ENCODE measurements at places on chromosomes 1 and 21.

DNA sequence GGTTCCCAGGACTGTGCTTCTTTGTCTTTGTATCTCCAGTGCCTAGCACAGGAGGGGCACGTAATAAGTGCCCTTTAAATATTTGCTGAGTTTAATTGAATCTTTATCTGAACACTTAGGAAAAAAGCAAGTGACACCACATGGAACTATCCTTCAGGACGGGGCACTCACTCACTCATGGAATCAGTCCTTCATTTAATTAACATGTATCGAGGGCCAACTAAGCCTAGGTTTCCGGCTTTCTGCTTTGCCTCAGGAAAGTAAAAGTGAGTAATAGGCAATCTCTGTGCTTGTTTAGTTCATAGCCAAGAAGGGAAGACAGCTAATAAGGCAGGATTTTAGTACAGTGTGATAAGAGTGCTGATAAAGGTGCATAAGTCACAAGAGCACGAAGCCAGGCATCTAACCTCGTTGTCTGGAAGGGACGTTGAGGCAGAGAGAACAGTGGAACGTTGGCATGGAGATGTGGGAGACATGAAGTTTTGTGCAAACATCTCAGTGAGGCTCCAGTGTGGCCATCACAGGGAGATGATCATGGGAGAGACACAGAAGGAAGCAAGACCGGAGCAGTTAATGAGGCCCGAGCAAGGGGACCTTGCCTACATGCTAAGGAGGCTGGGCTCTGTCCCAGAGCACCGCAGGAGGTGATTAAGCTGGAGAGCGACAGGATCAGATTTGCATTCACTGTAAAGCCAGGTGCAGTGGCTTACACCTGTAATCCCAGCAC lies 54.1 kb upstream of the TRIM67 start:
- no peak for DNase-seq

DNA sequence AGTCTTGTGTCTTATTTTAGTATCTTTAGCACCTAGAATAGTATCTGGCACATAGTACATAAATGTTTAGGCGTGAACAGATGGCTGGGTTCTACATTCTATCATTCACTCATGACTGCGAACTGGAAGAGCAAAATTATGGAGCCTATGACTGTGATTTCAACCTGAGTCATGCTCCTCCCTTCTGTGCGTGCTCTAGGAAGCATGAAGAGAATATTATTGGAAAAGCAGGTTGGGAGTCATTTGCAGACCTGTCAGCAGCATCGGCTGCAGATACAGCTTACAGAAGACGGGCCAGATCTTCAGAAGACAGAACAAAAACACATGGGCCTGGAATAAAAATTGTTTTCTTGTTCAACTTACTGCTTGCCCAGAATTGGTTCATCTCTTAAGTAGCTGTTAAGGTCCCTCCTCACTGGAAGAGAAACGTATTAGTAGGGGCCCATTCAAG lies 344.0 kb upstream of the USP24 start:
- no peak for DNase-seq

DNA sequence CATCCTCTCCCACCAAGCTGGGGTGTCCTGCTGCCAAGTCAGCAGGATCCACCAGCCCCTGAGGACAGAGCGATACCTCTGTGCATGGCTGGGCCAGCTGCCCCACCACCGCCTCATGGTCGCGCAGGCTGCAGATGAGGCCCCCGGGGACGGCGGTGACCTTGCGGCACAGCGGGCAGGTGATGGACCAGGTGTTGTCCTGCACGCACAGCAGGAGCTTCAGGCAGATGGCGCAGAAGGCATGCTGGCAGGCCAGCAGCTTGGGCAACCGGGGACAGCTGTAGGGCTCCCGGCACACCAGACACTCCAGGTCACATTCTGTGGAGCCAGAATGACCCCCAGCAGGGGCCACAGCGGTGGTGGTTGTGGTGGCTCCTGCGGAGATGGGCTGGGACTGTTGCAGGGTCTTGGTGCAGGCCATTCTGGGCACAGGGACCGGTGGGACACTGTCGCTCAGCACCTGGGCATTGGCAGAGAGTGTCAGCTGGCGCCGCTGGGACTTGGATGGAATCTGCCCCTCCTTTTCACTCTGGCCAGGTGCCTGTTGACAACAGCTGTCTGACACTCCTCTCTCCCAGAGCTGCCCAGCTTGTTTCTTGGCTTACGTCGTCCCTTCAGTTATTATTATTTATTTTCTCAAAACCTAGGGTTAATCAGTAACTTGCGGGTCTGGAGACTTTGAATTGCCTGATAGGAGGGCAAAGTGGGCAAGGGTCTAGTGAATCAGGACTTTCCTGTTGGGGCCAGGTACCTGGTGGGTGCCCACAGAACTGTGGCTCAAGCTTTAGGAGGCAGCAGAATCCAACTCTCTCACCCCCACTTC lies at the start of gene RNF186:
Gene RNF186 (minus strand): TSS at position 603 of the 823 bp plus-strand sequence. CDS start 182 bp downstream, at position 421.
- no peak for DNase-seq

GRCh38 chr1:202160377-202160940 lies at the start of gene PTPN7:
Gene PTPN7, minus strand, starts transcription at chr1:202160602. Its CDS starts 1,200 bp downstream, at chr1:202159402.
- peak; percentile 54 for DNase-seq

DNA sequence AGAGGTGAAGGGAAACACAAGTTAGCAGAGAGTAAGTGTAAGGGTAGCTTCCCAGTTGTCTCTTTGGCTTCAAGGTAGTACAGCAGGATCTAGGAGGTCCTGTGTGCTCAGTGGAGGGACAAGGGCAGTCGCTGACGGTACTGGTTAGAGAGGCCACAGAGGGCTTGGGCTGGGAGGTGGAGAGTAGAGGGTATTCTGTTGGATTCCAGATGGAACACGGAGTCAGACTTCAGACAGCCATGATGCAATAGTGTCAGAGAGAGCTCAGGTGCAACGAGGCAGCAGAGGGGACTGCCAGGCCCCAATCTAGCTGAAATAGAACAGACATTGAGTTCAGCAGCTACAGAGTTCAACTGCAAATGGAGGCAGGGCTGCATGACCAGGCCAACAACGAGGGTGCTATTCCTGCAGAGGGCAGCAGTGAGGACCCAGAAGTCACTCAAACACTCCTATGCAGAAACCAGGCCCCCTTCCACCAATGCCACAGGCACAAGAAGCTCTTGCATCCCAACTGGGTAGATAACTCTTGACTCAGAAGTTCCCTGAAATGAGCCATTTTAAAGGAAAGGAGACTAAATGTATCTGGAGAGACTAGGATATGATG lies 325.0 kb upstream of the ESRRG start:
- DNase-seq = no peak

DNA sequence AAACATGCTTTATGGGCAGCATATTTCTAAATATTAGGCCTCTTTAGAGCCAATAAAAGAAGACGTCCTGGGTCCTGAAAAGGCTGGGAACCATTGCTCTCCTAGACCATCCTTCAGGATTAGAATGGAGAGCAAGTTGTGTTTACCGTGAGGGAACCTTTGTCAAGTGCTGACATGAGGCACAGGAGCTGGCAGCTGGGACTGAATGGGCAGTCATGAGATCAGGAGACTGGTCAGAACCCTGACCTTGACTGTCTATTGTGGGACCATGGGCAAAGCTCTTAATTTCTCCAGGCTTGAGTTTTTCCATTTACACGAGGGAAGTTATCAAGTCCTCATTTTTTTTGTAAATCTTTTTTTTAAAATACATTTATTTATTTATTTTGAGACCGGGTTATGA lies 5.2 kb downstream of the PFKFB2 start:
- no peak for DNase-seq

DNA sequence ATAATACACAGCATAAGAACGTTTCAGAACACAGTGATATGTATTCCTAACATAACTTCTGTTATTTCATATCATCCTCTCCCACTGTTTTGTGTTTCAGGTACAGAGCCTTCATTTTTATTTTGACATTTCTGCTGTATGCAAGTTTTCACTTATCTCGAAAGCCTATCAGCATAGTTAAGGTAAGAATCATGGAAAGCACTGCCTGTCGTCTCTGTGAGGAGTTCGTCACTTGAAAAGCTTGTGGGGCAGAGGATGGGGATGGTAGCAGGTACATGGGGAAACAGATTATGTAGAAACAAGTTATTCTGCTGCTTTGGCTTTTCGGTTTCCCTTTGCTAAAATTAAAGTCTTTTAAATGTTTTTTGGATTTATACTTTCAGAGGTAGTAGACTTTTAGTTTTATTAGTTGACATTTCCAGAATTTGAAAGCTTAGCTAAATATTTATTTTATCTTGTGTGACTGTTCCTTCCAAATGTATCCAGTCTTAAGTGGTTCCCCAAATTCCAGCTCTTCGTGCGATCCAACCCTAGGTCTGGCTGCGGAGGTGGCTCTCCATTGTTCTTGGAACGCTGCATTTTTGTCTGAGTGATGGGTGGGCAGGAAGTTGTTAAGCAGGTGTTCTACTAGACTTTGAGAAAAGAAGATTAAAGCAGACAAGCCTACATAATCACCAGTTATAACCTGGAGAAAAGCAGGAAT lies 12.2 kb downstream of the SLC37A1 start:
- DNase-seq = no peak

GRCh38 chr1:214673576-214673975 lies 70.6 kb downstream of the CENPF start:
- no peak for DNase-seq

DNA sequence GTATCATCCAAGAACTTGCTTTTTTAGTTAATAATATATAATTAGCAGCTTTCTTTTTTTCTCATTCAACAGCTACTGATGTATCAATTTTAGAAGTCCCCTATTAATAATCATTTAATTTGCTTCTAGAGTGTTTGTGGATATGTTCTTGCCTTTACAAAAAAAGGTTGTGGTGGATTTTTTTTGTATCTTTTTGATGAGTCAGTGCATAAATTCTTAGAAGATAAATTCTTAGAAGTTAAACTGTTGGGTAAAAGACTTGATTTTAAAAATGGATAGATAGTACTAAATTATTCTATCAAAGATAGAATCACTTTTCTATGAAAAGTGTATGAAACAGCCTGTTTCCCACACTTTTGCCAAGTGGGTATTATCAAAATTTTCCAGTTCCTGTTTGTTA lies 11.9 kb downstream of the FGGY start:
- DNase-seq = no peak

DNA sequence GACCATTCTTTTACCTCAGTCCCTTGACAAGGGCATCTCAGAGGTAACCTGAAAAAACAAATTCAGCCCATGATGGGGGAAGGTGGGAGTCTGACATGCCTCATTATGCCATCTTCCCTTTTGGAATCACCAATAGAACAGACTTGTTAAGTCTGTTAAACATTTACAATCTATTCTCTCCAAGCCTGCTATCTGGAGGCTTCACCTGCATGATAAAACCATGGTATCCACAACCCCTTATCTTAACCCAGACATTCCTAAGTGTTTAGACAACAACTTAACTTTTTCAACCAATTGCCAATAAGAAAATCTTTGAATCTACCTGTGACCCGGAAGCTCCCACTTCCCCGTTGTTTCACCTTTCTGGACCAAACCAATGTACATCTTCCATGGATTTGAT lies 233.0 kb upstream of the CACYBP start:
- DNase-seq = no peak

GRCh38 chr1:225977937-225978748 lies 21.0 kb downstream of the SDE2 start:
- DNase-seq = no peak

DNA sequence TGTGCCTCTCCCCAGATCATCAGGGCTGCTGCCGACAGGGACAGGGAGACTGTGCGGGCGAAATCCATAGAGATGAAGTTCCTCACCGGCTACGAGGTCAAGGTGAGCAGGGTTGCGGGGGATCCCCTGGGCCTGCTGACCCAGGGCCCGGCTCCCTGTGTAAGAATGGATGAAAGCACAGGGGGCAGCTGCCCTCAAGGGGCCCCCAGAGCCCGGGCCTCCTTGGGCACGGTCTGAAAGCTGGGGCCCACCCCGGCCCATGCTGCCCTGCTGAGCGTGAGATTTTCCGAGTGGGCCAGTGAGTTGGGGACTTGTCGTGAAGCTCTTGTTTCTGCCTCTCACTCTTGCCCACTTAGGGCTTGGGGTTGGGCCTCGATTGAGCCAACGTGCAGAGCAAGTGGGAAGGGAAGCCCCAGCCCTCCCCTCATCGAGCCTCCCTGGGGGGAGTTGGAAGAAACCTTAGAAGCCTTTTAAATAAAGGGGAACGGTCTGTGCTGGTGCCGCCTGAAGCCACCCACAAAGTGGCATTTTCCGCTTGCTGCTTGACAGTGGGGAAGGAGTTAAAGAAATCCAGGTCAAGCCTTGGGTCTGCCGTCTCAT lies 45.2 kb downstream of the COQ8A start:
- DNase-seq = no peak

GRCh38 chr1:26851106-26851684 lies 11.8 kb upstream of the SFN start:
- no peak for DNase-seq

DNA sequence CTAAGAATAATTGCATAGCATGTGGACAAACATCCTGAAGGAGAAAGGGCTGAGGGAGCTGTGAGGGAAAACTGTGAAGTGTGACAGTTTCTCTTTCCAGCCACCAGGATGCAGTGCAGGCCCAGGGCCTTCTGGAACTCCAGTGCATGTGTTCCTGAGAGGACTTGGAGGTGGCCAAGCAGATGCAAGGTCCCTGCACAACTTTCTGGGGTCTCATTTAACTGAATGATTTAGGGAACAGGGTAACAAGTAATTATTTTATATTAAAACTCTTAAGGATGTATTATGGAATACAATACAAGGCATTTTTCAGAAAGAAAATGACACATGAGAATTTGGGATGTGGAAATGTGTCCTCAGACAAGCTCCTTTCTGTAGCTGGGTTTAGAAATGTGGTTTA lies 61.2 kb upstream of the MCOLN3 start:
- peak; percentile 28 for DNase-seq

DNA sequence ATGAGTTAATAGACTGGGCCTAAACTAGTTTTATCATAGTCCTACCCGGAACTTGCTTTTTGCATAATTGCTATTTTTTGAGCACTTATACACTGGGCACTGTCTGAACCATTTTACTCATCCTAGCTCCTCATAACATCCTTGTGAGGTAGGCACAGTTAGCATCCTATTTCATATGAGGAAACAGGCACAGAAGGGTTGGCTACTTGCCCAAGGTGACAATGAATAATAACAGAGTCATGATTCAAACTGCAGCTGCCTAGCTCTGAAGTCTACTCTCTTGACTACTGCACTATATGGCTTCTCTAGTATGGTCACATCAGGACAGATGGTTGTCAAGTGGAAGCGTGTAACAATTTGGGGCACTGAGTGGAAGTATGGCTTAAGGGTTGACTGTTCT lies 18.2 kb upstream of the RC3H1 start:
- no peak for DNase-seq

- DNase-seq = peak; percentile 62
These were observed 35.9 kb downstream of the HEATR1 start for GRCh38 chr1:236568285-236568894.

GRCh38 chr1:49864581-49864980 lies 159.2 kb downstream of the AGBL4 start:
- DNase-seq = no peak

GRCh38 chr1:247347477-247348222 lies 16.0 kb upstream of the ZNF496 start:
- no peak for DNase-seq

GRCh38 chr21:36451506-36451905 lies 28.4 kb downstream of the CLDN14 start:
- DNase-seq = no peak

DNA sequence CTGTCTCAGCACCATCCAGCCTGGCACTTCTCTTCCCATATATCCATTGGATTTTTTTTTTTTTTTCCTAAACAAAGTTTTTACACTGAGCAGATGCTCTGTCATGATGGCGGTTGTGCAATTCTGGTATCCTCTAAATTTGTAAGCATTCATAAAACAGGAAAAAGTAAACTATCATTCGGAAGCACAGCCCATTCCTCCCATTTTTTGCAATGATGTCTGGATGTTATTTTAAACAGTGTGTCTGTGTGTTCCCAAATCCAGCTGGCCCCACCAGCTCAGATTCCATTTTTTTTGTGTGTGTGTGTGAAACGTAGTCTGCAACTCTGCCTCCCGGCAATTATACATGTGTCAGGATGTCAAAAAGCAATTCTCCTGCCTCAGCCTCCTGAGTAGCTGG lies 33.5 kb downstream of the PDPN start:
- no peak for DNase-seq

Measured in hematopoietic multipotent progenitor cell treated with erythropoietin and hydrocortisone succinate and interleukin-3 and kit ligand, for 17 days (in vitro differentiated cells).